HuH-7 (cell line): ENCODE measurements at places on chromosomes 4 and X.

GRCh38 chr4:38688676-38689355, 24.8 kb downstream of the KLF3 start:
- DNase-seq = no peak

- no peak for DNase-seq
These were observed 595.6 kb downstream of the RPA4 start for GRCh38 chrX:97479106-97479890.

- no peak for DNase-seq
These were observed 7.3 kb downstream of the SLC25A5 start for GRCh38 chrX:119475389-119476101.

- no peak for DNase-seq
These were observed 3.1 kb downstream of the KDM6A start for GRCh38 chrX:44876086-44876485.

GRCh38 chr4:86452924-86453531, 93.2 kb upstream of the MAPK10 start:
- DNase-seq = no peak

DNA sequence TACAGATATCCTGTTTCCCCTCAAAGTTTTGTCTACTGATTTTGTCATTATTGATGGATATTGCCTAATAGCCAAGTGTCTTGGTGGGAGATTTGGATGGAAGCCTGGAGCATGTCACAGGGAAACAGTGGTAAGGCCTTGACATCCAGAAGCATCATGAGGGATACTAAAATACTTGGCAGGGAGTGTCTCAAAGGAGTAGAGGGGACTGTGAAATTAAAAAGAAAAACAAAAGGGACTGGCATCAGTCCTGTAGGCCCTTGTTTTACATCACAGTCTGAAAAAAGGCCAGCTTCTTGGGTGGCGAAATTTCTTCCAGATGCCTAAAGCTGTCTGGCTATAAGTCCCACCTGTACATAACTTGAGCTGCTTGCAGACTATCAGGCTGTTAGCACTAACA, 83.8 kb downstream of the GUCY2F start:
- DNase-seq = no peak

DNA sequence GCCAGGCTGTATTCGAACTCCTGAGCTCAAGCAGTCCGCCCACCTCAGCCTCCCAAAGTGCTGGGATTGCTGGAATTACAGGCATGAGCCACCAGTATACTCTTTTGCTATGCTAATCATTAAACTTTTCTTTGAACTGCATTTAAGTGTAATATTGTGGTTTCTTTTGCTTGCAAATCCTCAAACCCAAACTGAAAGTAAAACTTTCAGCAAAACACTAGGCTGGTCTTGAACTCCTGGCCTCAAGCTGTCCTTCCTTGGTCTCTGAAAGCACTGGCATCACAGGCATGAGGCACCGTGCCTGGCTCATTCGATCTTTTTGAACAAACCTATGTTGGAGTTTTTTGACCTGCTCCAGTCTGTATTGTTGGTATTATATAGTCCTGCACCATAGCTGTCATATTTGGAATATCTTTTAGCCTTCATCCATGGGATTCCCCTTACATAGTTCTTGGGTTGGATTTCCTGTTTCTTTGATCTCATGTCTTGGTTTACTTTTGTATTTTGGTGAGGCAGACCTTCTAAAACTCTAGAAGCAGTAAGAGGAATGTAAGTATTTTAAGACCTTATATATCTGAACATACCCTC, 34.1 kb downstream of the MOB1B start:
- DNase-seq = no peak

DNA sequence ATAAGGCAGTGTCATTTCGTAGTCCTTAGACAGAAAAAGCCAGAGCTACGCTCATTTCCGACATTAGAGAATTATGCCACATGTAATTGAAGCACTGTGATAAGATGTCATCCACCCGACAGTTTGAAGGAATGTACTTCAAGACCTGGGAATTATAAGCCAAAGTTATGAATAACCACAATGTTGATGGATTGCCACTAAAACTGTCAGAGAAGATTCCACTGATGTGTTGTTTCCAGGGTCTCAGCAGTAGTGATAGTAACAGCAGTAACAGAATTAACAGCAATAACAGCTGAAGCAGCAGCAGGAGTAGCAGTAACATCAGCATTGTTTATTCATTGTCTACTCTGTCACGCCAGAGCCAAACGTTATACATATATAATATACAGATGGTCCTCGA, 24.7 kb downstream of the RAB33A start:
- DNase-seq = no peak

DNA sequence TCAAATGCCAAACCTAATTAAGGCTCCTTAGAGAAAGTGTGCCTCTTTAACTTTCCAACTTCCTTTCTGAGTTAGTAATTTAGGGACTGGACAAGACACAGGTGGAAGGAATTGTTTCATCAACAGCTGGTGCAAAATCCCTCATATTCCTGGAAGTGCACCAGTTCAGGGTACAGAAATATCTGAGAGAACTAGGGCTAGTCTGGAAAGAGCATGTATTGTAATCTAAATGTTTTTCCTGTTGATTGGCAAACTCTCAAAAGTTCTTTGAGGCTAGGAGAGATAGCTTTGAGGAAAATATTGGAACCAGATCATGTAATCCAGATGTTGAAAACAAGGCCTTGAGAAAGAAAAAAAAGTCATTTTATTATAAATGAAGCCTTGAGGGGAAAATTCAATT, 98.1 kb upstream of the C1GALT1C1 start:
- DNase-seq = no peak

DNA sequence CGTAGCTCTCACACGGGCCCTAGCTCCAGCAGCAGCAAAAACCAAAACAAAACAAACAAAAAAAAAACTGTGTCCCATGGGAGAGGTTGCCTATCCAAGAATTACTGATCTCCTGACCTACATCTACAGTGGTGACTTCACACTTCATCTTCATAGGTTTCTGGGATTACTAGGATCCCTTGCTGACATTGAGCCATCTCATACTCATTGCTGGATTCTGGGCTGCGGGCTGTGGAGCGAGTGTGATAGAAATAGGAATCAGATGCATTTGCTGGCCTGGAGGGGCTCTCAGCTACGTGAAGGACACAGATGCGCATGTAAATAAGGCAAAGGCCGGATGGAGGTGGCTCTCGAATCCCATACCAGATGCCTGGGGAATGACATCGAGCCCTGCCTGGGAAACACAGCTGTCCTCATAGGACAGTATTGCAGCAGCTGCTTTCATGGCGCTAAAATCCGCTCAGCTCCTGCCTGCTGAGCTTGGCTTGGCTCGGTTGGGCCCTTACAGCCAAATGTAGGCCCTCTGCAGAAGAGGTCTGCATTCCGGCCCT, 41.7 kb downstream of the CNGA2 start:
- DNase-seq = no peak

DNA sequence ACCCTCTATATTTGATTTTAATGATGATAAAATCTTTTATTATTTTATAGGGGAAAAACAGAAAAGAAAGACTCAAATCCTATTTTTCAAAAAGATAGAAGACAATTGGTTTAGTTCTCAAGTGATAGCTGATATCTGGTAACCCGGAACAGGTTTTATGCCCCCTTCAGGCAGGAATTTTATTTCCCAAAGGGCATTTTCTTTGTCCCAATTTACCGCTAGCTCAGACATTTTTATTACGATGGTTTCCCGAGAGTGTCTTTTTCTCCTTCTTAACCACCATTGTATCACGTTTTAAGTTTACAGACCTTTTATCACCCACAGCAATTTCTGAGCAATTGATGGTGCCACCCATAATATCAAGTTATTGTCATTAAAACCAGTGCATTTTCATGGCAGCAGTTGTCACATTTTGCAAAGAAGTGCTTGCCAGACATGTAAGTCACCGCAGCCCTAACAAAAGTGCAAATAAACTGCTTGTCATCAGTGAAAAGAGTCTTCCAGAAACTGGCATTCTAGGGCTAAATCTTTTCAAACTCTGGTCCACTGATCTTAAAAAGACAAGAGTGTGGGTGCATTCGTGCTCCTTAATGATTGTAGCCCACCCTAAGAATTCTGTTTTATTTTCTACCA, 204.8 kb upstream of the VCX start:
- DNase-seq = no peak

GRCh38 chr4:93731456-93731855, 97.1 kb upstream of the ATOH1 start:
- DNase-seq = no peak

GRCh38 chr4:38166768-38167167, 206.6 kb downstream of the PTTG2 start:
- no peak for DNase-seq

- DNase-seq = no peak
These were observed 1296.1 kb upstream of the PABPC4L start for GRCh38 chr4:135497563-135498152.

DNA sequence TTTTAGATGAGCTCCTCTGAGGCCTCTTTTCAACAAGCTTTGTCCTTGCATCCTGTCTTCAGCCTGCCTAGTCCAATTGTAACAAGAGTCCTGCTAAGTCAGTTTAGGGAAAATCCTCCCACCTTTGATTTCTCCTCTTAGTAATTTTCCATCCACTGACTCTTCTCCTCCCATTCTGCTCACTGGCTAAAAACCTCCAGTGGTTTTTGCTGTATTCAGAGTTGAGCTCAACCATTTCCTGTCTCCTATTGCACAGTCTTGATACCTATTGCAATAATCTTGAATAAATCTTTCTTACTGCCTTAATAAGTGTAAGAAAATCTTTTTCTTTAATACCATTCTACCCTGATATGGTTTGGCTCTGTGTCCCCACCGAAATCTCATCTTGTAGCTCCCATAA, 117.8 kb upstream of the ENPP6 start:
- no peak for DNase-seq

DNA sequence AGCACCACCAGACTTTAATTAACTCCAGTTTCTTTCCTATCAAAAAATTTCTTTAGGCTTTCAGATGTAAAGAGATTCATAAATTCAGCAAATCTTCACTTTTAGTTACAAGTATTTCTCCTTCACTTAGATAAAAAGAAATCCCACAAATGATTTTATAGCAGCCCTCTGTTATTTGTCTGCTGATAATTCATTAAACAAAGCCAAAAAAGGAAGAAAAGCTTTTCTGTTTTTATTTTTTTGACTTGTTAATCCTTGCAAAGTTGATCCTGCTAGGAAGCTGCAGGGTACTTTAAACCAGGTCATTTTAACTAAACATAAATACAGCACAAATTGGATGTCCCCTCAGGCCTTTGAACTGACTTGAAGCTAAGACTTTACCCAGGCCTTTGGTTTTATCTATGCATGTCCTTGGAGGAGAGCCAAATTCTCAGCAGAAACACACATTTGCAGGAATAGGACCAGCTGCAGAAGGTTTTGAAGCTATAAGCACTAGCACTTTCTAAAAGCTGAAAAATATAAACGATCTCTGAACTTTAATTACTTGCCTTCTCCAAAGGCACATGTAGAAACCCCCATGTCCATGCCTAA, 57.5 kb downstream of the PCDH18 start:
- DNase-seq = no peak

DNA sequence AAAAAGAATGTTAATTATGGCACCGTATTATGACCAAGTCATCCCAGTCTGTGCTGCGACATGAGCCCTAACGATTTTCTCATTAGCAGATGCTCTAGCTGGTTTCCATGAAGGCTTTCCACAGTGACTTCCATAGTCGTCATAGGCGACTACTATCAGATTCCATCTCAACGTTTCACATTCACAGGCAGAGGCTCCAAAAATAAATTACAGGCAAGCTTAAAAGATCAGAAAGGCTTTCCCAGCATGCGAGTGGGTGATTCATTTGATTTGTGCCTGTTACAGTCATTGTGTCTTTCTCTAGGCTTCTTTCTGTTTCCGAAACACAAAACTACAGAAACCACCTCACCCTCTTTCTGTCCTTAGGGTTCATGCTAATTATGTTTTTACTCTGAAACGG, 43.2 kb downstream of the PALLD start:
- no peak for DNase-seq

DNA sequence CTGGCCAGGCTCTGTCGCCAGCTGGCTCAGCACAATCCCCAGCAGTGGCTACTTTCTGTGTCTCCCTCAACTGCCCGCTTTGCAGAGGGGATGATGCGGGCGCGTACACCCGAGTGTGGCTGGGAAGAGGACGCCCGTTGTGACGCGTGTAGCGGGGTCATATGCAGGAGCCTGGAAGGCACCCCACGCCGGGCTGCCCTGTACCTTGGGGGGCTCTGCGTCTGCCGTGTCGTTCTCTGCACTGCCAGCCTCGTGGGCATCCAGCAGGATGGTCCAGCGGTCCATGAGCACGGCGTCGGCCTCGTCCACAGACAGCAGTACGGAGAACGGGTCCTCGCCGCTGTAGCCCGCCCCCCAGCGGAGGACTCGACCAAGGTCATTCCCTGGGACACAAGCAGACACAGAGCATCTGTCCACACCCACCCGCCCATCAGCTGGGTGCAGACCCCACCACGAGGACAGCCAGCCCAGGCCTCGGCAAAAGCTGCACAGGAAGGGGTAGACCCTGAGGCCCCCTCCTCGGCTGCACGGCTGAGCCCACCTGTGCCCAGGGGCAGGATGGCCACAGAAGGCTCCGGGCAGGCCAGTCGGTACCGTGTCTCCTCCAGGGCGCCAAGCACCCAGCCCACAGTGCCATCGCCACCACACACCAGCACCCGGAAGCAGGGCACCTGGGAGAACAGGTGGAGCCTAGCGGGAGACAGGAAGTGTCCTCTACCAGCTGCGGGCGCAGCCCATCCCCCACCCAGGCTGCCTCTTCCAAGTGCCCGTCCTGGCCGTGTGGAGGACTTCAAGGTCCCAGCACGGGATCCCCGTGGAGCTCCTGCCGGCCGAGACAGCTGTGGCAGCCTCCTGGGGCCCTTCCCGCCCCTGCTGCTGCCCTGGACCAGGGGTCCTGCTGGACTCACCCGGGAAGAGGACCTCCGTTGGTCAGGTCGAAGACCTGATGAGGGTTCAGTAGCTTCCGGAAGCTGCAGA, 10.8 kb downstream of the DGKQ start:
- DNase-seq = no peak

GRCh38 chr4:113730467-113731216, 30.9 kb downstream of the CAMK2D start:
- DNase-seq = no peak

GRCh38 chrX:154383359-154384283, 4.5 kb downstream of the EMD start:
- no peak for DNase-seq

DNA sequence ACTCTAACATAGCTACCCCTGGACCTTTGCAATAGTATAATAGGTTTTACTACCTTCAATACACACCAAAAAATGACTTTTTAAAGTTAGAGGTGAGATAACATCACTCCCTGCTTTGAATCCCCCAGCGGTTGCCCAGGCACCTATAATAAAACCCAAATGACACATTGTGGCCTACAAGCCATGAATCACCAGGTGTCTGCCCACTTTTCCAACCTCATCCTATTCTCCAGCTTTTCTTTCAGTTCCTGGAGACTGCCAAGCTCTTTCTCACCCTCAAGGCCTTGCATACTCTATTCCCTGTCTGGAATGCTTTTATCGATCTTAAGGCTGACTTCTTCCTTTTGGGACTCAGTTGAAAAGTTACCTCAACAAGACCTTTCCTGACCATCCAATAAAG, 16.4 kb upstream of the PRSS48 start:
- DNase-seq = no peak
